ENCODE measurements at places on chromosomes 11 and 22.

DNA sequence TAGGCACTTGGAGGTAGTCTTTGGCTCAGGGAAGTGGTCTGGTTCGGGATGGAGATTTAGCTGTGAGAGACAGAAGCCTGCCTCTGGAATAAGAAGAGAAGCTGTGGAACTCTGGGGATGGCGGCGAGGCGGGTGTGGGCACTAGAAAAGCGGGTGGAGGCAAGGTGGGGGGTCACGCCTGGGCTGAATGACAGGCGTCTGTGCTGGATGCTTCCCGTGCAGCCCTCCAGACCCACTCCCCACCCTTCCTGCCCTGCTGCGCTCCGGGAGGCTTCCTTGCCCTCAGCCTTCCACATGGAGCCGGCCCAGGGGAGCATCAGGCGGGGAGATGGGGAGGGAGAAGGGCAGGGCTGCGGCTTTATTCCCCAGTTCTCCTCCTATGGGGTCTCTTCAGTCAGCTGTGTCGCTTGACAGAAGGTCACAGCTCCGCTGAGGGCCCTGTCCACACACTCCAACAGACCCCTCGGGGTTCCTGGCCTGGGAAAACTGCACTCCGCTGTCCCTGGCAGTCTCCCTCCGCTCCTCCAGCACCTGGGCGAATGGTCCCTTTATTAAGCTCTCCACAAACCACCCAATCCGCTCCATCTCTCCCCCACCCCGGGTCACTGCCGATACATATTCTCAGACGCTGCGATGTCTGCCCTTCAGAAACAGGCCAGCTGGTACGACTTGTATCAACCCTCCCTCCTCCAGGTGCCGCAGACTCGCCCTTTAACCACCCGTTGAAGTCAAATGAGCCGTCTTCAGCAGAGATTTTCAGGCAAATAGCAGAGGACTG is 6.2 kb downstream of the DNAJB13 start:
- no peak for DNase-seq

- no peak for DNase-seq
These were observed 9.4 kb downstream of the PCF11 start for GRCh38 chr11:83166193-83166866.

DNA sequence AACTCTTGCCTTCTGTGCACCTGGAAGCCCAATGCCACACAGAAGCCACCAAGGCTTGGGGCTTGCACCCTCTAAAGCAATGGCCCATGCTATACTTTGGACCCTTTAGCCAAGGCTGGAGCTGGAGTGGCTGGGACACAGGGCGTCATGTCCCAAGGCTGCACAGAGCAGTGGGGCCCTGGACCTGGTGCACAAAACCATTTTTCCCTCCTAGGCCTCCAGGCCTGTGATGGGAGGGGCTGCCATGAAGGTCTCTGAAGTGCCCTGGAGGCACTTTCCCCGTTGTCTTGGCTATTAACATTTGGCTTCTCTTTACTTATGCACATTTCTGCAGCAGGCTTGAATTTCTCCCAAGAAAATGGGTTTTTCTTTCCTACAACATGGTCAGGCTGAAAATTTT is 20.6 kb upstream of the TMEM45B start:
- no peak for DNase-seq

- no peak for DNase-seq
These were observed 182.8 kb downstream of the WNT11 start for GRCh38 chr11:76023236-76024068.

DNA sequence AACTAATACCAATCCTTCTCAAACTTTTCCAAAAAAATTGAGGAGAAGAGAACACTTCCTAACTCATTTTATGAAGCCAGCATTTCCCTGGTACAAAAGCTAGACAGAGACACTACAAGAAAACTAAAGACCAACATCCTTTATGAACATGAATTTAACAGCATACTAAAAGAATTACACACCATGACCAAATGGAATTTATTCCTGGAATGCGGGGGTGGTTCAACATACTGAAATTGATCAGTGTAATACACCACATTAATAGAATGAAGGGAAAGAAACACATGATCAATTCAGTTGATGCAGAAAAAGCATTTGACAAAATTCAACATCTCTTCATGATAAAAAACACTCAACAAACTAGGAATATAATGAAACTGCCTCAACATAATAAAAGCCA is 148.1 kb downstream of the WNT7B start:
- DNase-seq: no peak

DNA sequence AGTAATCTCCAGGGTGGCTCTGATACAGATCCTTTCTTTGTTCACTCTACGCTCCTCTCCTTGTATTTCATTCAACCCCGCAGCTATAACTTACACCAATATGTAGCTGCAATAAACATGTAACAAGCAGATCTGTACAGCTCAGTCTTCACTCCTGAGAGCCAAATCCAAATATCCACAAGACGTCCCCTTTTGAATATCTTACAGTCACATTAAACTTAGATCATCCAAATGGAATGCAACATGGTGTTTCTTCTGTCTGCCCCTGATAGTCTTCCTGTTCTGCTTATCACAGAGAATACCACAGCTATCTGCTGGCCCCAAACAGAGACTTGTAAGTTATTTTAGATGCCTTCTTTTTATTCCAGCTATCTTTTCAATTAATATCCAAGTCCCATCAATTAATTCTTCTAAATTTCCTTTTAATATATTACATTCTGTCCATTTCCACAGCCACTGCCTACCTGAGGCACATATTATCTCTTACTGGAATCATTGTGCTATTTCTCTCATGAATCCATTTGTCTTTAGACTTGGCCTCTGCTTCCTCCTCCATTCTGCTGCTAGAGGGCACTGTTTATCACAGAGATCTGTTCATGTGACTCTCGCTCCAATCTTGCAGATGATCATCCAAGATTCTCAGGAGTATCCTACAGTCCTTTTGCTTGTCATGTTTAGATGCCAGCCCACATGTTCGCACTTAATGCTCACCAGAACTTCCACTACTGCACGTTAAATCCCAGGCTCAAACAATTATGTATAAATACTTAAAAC is 908.6 kb downstream of the NTM start:
- no peak for DNase-seq

DNA sequence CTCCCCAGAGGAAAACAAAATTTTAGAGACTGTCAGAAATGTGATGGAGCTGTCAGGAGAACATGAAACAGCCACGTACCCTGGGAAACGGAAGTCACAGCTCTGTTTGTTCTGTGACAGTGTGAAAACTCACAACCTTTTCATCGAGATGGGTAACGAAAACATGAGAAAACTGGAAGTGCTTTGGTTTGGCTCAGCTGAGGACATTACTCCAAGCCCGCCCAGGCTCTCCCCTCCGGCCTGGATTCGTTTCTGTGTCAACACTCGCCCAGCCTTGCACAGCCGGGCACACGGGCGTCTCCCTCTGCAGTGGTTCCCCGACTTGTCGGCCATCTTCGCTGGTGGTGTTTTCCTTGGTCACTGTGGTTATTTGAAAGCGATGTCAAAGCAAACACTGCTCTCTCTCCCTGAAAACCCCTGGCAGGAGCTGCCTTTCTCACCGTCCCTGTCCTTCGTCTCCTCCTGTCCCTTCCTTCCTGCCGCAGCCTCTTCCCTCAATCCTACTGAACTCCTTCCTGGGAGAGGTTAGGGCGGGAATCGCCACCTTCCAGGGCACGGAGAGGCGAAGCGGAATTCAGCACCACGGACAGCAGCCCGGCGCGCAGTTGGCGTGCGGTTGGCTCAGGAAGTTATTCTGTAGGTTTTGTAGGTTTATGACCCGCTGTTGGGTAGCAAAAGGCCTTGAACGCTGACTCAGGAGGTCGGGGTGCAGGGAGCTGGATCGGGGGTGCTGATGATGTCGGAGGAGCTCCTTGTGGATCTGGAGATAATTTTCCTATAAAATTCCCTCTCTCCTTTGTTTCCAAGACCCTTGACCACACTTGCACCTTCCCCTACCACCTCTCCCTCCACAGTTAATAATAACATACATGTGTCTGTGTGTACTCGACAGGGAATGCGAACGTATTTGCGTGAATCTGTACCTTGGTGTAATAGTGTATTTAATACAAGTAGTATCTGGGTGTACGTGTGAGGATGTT is 13.1 kb upstream of the RPS19BP1 start:
- DNase-seq: no peak

DNA sequence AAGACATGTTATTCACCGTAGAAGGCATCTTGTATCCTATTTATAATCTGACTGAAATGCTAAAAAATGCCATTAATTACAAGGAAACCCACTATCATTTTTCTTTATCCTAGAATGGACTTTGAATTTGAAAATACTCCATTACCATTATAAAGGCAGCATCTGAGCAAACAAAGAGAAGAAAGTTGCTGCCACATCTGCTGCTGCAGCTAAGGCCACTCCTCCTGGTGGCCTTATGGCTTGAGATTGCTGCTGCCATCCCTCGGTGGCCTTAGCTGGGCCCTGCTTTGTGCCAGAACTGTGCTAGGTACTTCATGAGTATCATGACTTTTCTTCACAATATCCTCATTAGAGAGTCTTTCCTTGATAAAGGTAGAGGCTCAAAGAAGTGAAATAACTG is 1210.1 kb upstream of the TENM4 start:
- no peak for DNase-seq

GRCh38 chr22:24435861-24436371 is 8.5 kb downstream of the ADORA2A start:
- DNase-seq: no peak
